ENCODE measurements at places on chromosomes 5 and 9.
A peak's percentile ranks its signal among the peaks of the same experiment; 100 is the strongest.

DNA sequence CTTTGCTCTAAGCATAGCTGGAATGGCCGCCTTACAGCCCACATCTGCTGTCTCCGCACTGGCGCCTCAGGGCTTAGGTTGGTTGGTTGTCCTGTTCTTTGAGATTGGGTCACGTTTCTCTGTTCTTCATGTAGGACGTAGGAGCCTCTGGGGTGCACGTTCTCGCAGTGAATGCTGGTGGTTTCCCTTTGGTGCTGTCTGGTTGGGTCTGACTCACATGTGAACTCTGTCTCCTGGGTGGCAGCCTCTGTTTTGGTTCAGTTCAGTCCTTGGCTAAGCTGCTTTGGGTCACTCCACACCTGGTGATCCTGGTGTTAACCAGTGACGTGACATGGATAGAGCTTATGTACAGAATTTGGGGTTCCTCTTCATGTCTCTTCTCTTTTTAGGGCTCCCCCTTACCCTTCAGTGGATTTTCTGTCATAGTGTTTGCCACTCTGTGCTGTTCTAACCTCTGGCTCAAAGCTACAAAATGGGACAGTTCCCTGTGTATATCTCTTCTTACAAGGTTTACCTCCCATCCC lies 12.6 kb upstream of the LPCAT1 start:
- DNase-seq: no peak

DNA sequence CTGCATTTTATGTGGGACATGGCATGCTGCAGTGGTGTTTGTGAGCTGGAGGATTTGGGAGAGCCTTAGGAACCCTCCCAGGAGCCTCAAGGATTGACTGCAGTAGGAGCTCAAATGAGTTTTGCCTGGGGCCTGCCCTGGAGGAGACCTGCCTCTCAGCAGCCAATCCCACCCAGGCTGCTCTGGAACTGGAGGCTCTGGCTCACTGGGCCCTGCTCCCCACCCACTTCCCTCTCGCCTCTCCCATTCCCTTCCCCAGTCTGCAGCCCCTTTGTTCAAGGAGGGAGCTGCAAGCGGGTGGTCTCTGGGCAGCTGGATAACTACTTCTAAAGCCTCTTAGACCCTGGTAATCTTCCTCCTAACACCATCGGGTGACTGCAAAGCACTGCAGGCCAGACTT lies 24.2 kb downstream of the KCNIP1 start:
- no peak for DNase-seq

DNA sequence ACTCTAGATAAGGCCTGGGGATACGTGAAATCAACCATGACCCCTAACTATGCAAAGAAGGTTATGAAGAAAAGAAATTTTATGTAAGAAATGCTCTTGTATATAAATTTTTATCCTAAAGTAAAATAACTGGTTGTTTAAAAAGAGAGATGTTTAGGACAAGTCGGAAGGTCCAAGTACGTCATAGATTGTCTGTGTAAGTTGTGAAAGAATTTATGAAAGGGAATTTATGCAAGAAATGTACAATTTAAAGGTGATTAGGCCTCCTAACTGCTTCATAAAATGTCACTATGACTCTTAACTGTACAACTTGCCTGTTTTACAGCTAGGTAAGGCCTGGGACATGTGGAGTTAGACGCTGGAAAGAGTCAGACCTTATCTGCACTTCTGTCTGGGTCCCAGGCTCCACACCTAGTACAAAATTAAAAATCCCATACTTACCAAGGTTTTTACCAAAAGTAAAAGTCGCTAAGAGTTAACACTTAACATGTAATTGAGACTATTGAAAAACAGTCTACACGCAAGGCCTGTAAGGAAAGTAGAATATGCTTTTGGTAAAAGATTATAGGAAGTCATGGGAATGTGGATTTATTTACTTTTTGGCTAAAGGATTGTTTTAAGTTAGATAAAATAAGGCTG lies 77.4 kb downstream of the KIAA0825 start:
- no peak for DNase-seq

DNA sequence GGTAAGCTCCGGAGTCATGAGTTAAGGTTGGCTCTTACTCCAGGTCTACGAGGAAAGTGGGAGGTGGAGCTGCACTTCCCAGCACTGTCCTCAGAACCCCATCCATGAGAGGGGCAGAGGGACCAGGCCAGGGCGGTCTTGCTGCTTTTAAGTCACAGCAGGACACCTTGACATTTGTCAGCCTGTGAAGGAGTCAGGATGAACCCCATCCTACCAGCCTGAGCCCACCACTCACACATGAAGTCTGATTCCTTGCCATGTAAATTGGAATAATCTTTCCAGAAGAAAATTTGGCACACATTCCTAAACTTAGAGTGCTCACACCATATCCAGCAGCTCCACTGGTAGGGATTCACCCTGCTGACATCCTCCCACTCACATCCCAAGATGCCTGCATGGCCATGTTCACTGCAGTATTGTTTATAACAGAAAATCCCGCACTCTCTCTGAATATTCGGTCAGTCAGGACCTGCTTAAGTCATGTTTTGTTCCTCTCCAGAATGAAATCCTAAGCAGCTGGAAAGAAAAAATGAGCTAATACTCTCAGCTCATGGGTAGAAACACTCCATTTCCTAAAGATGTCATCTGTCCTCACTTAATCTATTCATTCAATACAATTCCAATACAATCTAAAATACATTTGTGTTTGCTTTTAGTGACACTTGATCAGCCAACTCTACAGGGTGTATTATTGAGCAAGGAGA lies 79.3 kb upstream of the COL5A1 start:
- DNase-seq: no peak

DNA sequence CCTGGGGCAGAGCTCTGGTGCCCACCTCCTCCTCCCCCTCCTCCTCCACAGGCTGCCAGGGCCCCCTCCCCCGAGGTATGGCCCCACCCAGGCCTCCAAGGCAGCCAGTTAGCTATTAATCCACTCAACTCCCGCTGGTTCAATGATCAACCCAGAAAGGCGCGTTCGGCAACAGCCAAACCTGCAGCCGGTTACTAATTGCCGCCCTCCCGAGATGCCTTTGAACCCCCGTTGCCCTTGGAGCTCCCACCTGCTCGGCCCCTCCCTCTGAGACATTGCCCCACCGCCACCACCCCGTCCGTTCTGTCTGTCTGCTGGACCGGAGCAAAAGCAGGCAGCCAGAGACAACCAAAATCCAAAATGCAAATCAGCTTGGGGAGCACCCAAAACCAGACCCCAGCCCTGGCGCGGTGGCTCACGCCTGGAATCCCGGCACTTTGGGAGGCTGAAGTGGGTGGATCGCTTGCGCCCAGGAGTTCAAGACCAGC lies 25.8 kb downstream of the NOTCH1 start:
- DNase-seq: no peak

DNA sequence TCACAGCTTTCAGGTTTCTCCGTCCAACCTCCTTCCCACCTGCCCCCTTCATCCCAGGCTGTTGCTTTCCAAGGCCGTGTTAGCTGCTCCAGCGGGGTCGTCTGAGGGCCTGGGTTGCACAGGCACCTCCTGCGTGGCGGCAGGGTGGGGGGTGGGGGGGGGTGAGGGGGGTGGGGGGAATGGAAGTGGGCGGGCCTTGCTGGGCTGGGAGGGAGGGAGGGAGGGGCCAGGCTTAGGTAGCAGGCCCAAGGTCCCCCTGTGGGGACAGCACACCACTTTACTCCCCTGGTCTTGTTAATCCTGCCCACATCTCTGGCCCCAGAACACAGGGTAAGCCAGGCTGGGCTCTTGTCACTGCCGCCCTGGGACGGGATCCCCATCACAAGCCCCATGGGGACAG lies 99.1 kb downstream of the RXRA start:
- DNase-seq: no peak

GRCh38 chr9:131630205-131630831 lies 85.0 kb downstream of the PRRT1B start:
- DNase-seq: no peak

GRCh38 chr5:128264564-128265360 lies 181.2 kb downstream of the SLC12A2 start:
- DNase-seq: no peak

- no peak for DNase-seq
Measured at GRCh38 chr5:144156767-144157171, 13.7 kb downstream of the YIPF5 start.

DNA sequence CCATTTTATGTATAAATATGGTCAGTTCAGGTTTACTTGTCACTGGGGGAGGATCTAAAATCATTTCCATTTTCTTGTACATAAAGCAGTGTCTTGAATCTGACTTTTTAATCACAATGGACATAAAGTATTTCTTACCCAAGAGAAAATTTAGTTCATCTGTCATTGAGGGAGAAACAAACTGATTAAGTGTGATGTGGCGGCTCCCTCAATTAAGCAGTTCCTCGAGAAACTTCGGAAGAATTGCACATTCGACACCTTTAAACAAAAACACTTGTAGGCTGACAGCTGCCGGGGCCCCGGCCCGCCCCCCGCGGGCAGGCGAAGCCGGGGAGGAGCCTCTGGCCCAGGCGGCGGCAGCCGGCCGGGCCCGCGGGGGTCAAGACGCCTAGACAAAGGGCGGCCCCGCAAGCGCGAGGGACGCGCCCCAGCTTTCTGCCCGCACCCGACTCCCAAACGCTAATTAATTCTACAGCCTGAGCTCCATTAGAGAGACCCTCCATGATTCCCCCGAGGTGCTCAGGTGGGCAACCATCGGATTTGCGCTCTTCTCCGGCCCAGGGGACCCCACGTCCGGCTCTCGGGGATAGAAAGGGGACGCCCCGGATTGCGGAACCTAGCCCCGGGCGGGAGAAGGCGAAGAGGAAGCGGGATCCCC lies 750 bp downstream of the TRIM36 start:
- DNase-seq: no peak

DNA sequence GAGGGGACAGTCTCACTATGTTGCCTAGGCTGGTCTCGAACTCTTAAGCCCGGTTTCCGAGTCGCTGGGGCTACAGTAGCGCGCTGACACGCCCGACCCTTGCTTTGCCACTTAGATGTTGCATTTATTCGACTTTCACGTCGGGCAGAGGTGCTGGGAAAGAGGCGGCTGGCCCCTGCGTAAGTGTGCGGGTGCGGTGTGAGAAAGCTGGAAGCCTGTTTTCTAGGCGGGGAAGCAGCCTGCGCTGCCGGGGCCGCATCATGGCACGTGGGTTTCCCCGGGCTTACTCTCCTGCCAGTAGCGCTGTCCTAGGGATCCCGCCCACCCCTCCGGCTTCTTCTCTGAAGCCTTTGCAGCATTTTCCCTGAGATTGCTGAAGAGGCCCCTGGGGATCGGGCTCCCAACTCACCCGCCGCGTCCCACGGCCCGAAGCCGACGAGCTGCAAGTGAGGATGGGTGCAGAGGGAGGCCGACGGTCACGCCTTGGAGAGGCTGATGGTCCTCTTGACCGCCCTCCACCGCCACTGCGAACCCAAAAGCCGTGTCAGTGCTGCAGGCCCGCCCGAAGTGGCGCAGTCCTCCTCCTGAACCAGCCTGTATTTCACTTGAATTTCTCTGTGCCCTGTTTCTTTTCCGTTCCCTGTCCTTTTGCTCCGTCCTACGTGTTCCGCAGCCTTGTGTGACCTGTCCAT lies 5.8 kb upstream of the TRIM41 start:
- DNase-seq: no peak

DNA sequence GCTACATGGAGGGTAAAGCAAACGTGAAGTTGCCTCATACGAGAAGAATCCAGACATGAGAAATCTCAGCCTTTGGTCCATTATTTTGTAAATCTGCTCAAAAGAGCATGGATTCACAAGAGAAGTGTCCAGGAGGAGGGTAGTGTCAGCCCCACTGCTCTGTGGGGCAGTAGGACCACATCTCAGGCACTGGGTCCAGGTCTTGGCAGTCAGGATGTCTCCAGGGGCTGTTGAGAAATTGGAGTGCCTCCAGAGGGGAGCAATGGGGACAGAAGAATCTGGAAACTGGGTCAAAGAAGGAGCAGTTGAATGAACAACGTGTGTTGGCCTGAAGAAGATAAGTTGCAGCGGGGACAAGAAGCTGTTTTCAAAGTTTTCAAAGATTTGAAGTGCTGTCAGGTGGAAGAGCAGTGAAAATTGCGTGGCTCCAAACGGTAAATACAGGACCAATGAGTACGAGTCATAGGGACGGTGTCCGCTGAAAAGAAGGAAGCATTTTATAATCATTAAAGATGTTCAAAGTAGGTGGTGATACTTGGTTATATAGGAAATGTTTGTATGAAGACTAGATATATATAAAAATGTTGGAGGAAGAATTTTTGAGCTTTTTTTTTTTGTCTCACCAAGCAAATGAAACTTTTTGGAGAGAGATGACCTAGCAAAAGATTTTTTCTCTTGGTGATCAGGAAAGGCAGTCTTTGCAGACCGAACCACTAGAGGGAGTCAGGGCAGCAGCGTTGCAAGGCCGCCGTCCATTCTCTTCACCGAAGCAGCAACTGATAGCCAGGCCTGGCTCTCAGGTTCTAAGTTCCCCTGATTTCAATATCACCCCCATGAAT lies 57.1 kb upstream of the ZBED3 start:
- peak; percentile 44 for DNase-seq

- DNase-seq: no peak
Measured at GRCh38 chr5:126808521-126808988, 31.6 kb downstream of the LMNB1 start.

- DNase-seq: no peak
Measured at GRCh38 chr9:136943291-136944211, 987 bp downstream of the FBXW5 start.

DNA sequence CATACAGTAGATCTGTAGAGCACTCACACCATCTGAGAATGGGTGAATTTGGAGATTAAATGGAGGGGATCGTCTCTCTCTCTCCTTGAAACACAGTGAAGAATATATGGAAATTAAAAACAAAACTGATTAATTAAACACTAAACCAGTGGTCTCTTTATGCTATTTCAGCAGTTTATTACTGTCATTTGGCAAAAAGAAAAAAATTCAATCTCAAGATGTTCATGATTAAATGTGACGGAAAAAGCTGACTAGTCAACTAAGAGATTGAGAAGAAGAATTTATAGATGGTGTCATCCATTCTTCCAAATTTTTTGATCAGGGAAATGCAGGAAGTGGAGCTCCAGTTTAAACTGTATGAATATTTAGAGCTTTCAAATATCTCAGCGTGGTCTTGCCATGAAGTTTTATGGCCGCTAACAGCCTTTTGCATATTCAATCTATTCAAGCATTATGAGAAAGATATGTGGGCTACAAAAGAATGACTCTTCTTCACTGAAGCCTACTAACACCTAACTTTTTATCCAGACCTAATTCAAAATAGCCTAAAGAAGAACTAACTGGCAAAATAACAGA lies 121.6 kb upstream of the DPYSL3 start:
- no peak for DNase-seq

GRCh38 chr9:107727086-107727780 lies 237.7 kb upstream of the KLF4 start:
- no peak for DNase-seq

GRCh38 chr9:115350548-115350947 lies 232.6 kb upstream of the TNC start:
- no peak for DNase-seq

DNA sequence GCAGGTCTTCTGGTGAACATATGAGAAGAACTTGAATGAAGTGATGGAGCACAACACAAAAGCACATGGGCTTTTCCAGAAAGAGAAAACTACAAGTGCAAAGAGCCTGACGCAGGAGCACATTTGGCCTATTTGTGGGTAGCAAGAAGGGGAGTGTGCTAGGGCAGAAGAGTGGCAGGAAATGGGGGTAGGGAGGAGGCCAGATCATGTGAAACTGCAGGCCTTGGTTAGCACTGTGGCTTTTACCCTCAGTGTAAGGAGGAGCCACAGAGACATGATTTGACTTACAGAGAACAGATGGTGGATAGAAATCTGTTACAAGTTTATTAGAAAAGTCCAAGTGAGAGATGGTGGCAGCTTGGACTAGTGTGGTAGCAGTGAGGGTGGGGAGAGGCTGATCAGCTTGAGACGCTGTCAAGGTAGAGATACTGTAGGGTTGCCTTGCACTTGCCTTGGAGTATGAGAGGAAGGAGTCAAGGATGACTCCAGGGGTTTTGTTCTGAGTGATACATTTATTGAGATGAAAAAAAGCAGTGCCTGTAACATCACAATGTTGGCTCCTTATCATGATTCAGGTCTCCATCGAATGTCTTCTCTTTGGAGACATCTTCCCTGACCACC lies 126.7 kb downstream of the PPP2R2B start:
- no peak for DNase-seq
